SK-N-MC (cell line): ENCODE measurements at places on chromosomes 16 and 17.

DNA sequence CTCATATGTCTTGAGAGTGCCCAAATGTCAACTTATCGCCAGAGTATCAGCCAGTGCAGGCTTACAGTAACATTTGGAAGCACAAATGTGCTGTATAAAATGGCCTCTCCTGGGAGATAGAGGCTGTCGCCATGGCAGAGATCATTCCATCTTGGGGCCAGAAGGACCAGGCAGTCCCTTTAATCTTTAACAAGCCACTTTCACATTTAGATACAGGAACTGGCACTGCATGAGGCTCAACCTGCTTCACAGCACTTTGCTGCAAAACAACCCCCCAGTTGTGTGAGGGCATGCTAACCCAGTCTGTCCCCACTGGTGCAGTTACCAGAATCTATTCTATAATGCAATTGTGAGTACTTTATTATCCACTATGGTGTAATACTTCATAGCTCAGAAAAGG, 4.7 kb upstream of the RFFL start:
- DNase-seq, result no peak

- no peak for DNase-seq
Observed at GRCh38 chr17:60525328-60525684, 736 bp downstream of the APPBP2 start.

DNA sequence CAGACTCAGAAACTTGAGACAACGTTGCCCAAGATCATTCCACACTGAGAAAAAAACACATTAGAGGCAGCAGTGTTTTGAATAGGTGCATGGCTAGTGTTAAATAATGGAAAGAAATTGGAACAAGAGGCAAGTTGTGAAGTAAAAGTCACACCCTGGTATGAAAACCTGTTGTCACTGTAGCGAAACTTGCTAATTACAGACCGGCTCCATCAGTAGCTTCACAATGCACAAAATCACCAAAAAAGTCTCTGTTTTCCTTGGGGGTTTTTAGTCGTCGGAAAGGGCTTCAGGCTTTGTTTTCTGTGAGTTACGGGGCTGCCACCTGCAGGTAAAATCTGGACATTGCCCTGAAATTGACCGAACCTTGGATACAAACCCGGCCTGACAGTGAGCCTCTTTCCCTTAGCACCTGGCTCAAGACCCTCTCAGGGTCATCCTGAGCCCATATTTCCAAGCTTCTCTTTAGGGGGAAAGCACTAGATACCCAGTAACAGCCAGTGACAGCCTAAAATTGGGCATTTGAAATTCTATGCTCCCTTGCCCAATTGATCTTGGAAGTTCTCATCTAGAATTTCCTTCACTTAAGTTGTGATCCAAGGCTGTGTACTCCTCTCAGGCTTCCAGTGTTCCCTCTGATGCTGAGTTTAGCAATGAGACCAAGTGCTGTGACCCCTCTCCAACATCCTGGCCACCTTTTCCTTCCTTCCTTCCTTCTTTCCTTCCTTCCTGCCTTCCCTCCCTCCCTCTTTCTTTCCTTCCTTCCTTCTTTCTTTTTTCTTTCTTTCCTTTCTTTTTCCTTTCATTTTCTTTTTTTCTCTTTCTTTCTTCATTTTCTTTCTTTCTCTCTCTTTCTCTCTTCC, 7.2 kb upstream of the GRB2 start:
- DNase-seq, result no peak

DNA sequence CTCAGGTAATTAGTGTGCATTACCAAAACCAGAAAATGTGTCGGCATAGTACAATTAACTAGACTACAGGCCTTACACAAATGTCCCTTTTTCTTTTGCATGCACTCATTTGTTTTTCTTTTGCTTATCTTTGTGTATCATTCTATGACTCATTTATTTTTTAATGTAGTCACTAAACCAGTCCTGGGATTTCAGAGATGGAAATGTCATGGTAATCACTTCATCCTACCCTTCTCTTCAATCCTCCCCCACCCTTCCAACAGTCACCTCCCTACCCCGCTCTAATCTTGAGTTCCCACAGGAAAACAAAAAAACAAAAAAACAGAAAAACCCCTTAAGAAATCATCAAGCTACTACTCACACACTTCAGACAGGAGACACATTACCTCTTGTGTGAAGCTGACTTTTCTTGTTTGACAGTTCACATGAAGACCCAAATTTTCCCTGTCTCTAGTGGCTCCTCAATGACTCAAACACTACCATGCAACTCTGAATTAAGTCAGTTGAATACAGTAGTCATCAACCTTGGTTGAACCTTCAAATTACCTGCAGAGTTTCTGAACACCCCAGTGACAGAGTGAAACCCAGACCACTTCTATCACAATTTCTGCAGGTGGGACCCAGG, 242.4 kb upstream of the SALL1 start:
- no peak for DNase-seq

DNA sequence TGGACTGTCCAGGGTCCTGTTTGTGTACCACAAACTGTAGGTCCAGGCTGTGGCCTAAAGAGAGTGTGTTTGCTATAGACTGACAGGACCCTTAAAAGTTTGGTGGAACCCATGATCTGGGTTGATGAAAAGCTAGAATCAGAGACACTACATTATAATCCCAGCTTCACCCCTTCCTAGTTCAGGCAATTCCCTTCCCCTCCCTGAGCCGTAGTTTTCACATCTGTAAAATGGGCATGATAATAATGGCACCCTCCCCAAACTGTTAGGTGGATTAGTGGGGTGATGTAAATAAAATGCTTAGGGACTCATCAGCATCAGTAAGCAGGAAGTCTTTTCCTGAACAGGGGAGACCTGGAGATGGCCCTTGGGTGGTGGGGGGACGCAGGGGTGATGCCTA, 2.5 kb downstream of the SCNN1B start:
- no peak for DNase-seq

DNA sequence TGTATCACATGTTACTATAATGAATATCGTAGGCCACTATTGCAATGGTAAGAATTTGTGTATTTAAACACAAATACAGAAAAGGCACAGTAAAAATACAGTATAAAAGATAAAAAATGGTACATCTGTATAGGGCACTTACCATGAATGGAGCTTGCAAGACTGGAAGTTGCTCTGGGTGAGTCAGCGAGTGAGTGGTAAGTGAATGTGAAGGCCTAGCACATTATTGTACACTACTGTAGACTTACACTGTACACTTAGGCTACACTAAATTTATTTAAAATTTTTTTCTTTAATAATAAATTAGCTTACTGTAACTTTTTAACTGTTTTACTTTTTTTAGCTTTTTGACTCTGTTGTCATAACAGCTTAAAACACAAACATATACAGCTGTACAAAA, 42.5 kb downstream of the AKAP10 start:
- DNase-seq, result no peak

- DNase-seq, result no peak
Observed at GRCh38 chr16:15803618-15804017, 53.2 kb downstream of the MYH11 start.

DNA sequence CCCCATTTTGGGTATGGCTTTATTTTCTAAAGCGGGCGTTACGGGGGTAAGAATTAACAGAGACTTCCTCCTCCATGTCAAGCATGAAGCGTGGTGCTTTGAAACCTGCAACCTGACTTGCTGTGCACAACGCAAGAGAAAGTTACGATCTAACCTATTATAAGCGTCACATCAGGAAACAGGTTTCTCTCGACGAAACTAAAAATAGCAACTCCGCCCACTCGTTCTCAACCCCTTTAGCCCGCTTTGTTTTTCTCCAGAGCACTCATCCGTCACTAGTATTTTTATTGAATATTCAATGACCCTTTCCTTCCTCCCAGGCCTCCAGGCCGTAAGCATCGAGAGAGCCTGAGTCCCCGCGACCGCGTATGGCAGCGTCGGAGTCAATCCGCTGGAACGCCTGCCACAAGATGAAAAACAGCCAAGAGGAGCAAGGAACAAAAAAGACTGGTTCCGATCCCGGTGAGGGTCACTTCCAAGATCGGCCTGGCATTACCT, 555 bp downstream of the NUP88 start:
- no peak for DNase-seq
